ENCODE measurements at places on chromosomes 6 and 20. TPM values are rescaled to one million over a fixed set of nuclear protein-coding genes. Genes with fewer than 3 reads are reported as not detected.
A peak's percentile ranks its signal among the peaks of the same experiment; 100 is the strongest.

BPIFA1 gene
- not detected for total RNA-seq

NHLRC1 gene
- 3.3 TPM for total RNA-seq

PIGU gene
- 14.4 TPM for total RNA-seq

PRKN gene
- 20.2 TPM for total RNA-seq

ZDHHC14 gene
- total RNA-seq = 10.6 TPM

SDC4 gene
- 60.0 TPM for total RNA-seq

SRSF6 gene
- 77.9 TPM for total RNA-seq

DUSP15 gene
- 7.2 TPM for total RNA-seq

KHDRBS2 gene
- 0.09 TPM for total RNA-seq

RNF144B gene
- total RNA-seq = 14.6 TPM

SLC17A3 gene
- total RNA-seq = not detected

DNA sequence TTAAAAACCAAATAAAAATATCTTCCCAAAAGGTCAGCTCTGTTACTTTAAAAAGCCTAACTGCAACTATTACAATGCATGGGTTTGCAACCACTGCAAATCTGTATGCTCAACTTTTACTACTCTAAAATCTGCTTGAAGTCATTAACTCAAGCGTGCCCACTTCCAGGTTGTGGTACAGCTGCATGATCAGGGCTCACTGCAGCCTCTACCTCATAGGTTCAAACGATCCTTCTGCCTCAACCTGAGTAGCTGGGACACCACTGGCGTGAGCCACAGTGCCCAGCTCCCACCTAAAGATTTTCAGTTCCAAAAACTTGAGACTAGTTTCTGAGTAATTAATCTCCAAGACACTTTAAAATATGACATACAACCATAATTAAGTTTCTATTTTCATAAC is 8.2 kb downstream of the DIDO1 start:
- DNase-seq = no peak

- no peak for DNase-seq
These were observed 76.7 kb downstream of the DACT2 start for GRCh38 chr6:168242940-168243225.

GRCh38 chr6:128725271-128726233 is 157.4 kb upstream of the LAMA2 start:
- no peak for DNase-seq

GRCh38 chr6:4981761-4982160 is 22.1 kb downstream of the RPP40 start:
- DNase-seq = no peak

- no peak for DNase-seq
These were observed 243.8 kb upstream of the PMEPA1 start for GRCh38 chr20:57953638-57954037.

- peak; percentile 12 for DNase-seq
These were observed 616.5 kb upstream of the CITED2 start for GRCh38 chr6:139990856-139991465.

GRCh38 chr20:49846206-49846807 is 33.7 kb downstream of the SLC9A8 start:
- DNase-seq = no peak

DNA sequence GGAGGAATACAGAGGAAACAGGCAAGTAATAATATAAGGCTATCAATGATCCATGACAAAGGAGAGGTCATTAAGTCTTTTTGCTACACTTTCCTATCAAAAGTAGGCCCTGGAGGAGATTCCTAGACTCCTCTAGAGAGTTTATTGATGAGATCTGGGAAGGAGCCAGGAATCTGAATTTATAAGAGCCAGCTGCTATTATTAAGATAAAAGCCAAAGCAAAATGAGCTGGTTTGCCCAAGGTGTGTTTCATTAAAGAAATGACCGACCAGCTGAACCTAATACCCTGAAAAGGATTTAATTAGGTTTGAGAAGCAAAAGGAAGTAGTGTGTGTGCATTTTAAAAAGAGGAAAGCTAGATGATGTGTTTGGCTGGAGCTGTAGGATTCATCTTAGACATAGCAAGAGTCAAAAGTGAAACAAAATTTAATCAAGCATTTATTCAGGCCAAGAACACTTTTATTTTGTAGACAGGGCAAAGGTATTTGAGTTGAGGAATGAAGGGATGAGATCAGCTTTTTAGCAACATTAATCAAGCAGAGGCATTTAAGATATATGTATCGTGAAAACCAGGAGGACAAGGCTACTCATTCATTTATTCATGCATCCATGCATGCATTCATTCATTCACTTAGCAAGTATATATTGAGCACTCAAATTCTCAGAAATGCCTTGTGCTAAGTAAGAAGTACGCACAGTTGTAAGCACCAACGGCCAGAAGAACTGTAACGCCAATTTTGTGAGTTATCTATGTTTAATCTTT is 43.5 kb upstream of the SCAF8 start:
- DNase-seq = no peak

- peak; percentile 46 for DNase-seq
These were observed 178.8 kb upstream of the SNX9 start for GRCh38 chr6:157644043-157644810.

DNA sequence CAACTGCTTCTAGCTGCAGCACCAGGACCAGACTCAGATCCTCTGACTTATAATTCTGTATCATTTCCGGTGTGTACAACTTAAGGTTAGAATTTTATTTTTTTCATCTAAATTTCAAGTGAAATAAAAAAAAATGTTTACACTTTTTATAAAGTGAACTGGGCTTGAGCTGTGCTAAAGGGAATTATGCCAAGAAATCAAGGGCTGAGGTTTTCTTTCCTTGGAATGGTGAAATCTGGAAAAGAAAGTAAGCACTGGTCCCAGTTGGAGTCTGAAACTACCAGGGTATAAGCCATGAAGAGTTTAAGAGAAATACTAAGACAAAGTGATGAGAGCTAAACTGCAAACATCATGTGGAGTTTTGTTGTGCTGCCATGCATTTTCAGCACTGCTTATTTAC is 21.7 kb upstream of the FYN start:
- DNase-seq = no peak

DNA sequence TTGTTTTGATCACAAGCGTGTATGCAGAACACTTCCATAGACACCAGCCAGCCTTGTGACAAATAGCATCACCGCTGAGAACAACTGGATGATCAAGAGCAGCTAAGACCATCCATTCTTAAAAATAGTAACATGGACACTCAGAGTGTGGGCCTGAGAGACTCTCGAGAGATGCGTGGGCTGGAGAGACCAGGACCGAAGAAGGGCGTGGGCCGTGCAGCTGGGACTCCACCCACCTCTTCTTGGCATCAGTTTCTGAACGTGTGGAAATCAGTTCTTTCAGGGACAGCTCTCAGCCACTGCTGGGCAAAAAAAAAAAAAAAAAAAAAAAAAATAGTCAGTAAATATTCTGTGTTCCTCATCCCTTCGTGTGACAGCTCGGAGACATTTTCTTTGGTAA is 314.5 kb upstream of the CDH4 start:
- no peak for DNase-seq

DNA sequence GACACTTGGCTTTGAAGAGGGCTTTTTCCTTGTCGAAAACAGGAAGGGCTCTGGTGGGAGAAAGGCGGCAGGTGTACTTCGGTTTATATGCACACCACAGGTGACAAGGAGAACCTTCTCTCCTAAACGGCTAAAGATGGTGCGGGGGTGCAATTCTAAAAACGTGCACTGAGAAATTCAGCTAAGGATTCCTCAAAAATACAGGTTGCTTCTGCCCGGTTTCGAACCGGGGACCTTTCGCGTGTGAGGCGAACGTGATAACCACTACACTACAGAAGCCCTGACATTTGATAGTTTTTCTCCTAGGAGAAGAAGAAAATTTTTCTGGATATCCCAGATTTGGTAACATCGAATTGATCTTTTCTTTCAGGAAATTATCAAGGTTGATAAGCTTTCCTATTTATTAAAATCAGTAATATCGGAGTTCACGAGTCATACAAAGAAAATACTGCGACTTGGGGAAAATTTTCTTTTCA is 32.0 kb downstream of the POM121L2 start:
- DNase-seq = no peak

DNA sequence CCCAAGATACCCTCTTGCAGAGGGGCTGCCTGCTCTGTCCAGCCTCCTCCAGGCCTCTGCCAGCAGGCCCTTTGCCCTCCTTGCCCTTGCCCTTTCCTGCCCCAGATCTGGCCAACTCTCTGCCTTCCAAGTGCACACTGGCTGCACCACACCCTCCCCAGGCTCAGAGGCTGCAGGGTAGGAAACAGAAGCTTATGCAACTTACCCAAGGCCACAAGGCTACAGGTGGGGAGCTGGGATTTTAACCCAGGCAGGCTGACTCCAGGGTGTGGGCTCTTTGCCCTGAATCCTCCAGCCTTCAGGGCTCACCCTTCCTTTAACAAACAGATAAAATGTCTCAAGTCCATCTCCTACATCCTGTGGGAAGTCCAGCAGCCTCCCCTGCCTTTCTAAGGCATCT is 14.5 kb upstream of the TRAF3IP2 start:
- no peak for DNase-seq

- no peak for DNase-seq
These were observed 3.1 kb upstream of the IPCEF1 start for GRCh38 chr6:154359679-154360078.

GRCh38 chr20:32600681-32601237 is 15.6 kb upstream of the NOL4L start:
- DNase-seq = no peak

DNA sequence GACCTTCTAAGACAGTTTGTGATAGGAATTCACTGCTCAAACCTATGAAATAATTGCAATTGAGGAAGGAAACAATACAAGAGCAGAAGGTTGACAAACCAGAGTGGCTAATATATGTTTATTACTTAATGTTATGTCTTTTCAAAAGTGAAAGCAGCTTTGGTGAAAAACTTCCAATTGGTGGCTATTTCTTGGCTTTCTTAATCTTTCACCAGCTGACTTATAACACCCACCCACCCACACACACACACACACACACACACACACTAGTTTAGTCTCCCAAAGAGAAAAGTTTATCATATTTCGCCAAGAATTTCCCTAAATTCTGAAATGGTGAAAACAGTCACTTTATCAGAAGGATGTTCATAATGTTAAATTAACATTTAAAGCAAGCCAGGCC is 583.5 kb downstream of the EYS start:
- DNase-seq = no peak

DNA sequence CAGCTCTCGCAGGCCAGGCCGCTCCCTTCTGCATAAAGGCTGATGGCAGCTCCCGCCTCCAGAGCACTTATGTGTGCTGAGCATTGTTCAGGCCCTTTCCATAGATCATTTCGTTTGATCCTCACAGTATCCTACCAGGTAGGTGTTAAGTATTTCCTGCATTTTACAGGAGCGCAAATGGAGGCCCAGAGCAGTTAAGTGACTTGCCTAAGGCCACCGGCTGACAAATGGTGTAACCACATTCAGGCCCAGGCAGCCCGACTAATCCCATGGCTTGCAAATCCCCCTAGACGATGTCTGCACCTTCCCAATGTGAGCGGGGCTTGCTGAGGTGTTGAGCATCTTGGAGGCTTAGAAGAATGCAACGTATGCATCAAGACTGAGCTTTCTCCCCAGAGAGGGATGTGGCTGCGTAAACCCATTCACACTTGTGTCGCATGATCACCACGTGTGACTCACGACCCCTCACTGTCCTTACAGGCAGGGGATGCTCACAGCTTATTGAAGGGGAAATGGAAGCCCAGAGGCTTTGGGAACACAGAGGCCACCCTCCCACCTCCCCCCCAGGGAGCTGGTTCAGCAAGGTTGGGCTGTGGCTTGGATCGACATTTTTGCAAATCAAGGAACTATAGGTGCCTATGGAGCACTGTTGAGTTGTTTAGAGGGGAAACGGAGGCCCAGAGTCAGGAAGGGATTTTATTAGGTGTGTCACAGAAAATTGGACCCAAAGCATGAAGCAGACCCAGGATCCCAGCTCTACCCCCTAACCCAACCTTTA is 7.0 kb downstream of the BPIFB2 start:
- DNase-seq = no peak

GRCh38 chr20:32438331-32438858 is 80.3 kb downstream of the ASXL1 start:
- DNase-seq = no peak

- no peak for DNase-seq
These were observed 194.4 kb upstream of the TAB2 start for GRCh38 chr6:149122850-149123821.

DNA sequence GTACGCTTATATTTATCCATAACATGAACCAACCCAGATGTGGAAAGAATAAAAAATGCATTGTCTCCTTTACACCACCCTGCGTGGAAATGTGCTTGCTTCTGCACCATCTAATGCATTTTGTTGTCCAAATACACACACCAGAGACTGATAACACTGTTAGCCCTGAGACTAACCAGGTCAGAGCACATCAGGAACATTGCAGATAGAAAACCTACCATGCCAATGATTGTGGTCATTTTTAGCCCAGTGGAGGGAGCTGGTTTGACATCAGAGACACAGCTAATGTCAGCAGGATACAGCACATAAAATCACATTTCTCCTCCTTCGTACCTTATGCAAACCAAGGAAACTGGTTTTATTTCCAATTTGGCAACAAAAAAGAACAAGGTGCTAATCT is 528.7 kb downstream of the DOK5 start:
- DNase-seq = no peak

DNA sequence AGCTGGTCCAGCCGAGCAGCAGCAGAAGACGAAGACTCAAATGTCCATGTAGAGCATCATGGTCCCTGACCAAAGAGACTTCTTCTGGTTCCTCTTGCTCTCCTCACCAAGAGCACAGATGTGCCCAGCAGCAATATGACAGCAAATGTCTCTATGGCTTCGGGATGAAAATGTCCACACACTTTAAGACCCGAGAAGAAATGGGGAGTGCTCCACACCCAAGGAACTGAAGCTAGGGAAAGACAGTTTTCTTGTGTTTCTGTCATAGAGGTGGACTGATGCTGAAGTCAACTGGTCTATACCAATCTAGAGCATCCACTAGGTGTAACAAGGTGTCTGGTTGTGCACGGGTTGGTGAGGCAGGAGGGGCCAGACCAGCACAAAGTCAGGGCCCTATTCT is 4.5 kb upstream of the CPNE1 start:
- no peak for DNase-seq

- no peak for DNase-seq
These were observed 409.5 kb downstream of the GJA1 start for GRCh38 chr6:121844898-121845297.

DNA sequence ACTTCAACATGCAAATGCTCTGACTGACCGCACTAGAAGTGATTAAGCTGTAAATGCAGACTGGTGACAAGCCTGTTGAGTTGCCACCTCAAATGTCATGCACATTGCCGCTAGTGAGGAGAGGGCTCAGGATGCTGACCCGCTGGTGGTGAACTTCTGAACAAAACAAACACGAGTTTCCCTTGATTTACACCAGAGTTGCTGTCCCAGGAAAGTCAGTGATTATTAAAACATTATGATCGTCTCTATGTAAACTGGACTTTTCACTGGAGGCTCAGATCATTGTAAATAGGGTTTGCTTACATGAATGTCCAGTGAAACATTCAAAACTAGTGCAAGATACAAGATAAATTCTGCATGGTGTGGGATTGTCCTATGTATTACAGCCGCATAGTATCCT is 420.1 kb downstream of the PREX1 start:
- no peak for DNase-seq

- no peak for DNase-seq
These were observed 98.6 kb upstream of the RNF24 start for GRCh38 chr20:4113615-4114603.
